ENCODE measurements at places on chromosomes 6 and 20. TPM values are rescaled to one million over a fixed set of nuclear protein-coding genes. Genes with fewer than 3 reads are reported as not detected.

The EGFL8 gene
- polyA plus RNA-seq: not detected

The PTK7 gene
- polyA plus RNA-seq: not detected

The JPH2 gene
- polyA plus RNA-seq: not detected

The SIM1 gene
- polyA plus RNA-seq: not detected

The PAX1 gene
- not detected for polyA plus RNA-seq

The FOXF2 gene
- polyA plus RNA-seq: not detected

The GABRR2 gene
- not detected for polyA plus RNA-seq

The HLA-DRB5 gene
- polyA plus RNA-seq: 16.0 TPM

The KHDRBS2 gene
- polyA plus RNA-seq: not detected

The RSPH9 gene
- 0.86 TPM for polyA plus RNA-seq

The MAD2L1BP gene
- polyA plus RNA-seq: 23.7 TPM

The LRRC73 gene
- polyA plus RNA-seq: not detected

The ZNF311 gene
- polyA plus RNA-seq: not detected

The PRDM1 gene
- 33.0 TPM for polyA plus RNA-seq

The HUS1B gene
- polyA plus RNA-seq: 0.29 TPM

The WFDC2 gene
- polyA plus RNA-seq: not detected
